ENCODE measurements at places on chromosomes 2 and 18.

DNA sequence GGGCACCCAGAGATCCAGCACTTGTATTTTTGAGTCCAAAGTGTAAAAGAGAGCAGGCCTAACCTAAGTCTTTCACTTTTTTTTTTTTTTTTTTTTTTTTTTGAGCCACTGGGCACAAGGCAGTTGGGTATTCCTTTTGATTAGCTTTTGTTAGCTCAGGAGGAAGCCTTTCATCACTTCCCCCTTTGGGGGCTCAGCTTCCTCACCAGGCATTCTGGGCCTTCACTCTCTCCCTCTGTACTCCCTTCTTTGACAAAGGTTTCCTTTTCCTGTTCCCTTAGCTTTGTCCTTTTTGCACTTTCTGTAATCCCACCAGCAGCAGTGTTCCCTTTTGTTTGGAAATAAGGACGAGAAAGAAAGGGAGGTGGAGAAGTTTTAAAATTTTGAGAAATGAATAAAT is 88.2 kb downstream of the PKP4 start:
- DNase-seq, result no peak

DNA sequence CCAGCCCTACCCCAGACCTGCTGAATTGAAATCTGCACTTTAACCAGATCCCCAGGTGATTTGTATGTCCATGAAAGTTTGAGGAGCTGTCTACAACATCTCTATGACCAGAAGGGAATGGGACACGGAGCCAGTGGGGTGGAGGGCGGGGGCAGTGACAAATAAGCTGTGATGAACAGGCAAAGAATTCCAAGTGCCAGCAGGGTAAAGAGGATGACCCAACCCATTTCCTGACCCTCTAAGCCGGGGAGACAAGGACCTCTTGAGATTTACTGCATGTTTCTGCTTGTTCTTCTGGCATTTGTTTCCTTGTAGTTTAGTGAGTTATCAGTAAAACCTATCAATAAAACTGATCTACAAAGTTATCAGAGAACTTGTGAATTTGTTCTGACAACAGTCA is 8.7 kb downstream of the TET3 start:
- DNase-seq, result no peak

DNA sequence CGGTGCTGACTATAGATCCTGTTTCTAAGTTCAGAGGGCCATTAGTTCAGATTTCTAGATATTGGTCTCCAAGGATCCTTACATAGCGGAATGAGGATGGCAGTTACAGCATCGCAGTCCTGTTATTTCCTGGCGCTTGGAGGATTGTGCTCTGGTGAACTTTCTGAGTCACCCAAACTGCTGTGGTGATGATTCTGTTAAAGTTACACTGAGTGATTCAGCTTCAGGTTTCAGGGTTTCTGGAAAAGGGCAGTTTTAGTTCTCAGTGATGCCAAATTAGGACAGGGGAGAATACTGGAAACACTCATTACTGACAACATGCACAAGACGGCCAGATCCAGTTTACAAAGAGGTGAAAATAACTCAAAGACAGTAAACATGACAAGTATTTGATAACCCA is 52.1 kb upstream of the ANKRD62 start:
- peak; percentile 63 for DNase-seq

DNA sequence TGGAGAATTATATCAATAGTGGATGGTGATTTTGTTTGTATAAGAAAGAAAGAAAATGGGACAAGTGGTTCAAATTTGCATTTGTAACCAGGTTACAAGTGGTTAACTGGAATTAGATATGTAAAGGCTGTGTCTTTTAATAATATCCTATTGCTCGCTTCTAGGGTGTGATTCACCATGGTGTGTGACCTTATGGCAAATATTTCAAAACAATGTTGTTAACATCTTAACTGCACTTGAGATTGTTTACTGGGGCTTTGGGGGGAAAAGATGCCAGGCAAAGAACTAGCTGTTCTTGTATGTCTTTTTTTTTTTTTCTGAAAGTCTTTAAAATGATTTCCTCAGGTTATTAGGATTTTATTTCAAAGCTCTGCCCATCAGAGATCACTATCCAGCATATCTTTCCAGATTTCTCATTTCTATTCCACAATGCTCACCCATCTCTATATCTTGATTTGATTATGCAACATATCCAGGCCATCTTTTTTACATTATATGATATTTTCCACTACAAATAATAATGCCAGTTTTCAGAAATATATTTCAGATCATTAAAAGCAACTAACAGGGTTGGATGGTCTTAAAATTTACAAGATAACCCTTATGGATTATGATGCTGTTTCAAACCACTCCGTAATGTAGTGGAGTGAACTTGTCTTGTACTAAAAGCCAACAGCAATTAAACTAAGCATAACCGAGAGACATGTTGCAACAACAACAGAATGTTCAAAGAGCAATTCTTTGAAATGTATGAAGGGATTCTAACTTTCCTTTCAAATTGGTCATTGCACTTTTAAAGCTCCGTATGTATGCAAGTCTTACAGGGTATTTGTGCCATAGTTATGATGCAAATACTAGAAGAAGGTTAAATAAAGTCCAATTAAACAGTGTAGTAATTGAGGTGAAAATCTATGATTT is 341.5 kb upstream of the ETAA1 start:
- DNase-seq, result no peak

GRCh38 chr2:71306762-71307161 is 24.8 kb upstream of the ZNF638 start:
- DNase-seq, result no peak

DNA sequence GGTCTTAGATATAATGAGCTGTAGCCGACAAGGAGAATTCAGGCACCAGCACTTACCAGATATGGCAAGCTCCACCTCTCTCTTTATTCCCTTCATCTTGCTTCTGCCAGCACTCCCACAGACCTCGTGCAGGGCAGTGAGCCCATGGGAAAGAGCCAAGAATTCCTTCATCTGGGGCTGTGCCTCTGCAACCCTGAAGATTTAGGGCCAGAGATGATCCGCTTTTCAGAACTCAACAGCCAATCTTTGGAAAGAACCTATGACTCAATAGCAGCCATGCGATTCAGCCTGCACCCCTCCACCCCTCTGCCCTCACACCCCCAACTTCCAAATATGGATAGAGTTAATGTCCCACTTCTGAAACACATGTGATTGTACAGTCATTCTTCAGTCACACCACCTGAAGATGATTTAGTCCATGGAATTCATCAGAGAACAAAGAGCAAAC is 533.7 kb upstream of the TNP1 start:
- DNase-seq, result no peak

DNA sequence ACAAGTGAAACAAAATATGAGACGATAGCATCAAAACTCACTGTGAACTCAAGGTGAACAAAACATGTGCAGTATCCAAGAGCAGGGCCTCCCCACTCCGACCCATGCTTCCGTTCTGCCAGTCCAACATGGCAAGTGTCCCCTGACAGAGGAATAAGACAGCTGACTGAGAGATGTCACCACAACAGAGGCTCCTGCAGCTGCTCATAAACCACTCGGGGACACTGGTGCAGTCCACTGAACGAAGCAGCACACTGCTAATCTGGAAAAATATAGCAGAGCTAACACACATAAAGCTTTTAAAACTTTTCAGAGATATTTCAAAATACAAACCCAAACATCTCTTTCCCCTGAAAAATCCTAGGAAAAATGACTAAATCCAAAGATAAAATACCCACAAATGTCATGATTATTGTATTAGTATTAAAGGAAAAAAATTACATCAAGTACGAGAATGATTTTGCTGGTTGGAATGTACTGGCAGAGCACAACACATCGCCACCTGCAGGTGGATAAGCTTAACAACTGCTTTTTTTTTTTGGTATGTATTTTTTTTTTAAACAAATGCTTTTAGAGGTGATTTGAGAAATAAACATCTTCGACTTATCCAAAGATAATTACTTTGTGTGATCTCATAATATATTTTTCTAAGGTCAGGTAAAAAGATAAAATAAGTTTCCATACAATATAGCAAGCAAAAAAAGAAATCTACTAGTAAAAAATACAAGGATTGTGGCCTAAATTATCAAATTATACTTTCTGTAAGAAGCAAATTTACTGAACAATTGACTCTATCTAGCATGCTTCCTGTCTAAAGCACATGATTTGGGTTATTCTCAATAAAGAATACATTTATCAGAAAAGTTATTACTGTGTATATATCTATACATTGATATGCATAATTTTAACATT is 18.6 kb downstream of the THADA start:
- peak; percentile 55 for DNase-seq

GRCh38 chr18:58576638-58577251 is 52.1 kb downstream of the ALPK2 start:
- no peak for DNase-seq

DNA sequence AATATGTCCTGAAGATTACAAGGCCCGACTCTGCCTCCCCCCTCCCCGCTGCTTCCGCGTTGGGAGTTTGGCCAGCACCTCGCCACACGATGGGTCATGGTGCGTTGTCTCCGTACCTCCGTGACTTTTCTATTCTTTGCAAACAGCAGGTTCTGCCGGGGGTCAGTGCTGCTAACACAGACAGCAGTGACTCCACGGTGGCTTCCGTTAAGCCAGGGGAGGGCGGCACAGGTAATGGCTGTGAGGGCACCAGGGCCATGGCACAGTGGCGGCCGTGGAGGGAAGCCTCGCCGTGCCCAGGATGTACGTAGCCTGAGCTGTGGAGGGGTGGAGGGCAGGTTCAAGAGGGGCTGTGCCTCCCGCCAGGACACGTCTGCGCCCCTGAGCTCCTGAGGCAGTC is 115.5 kb downstream of the NFATC1 start:
- DNase-seq, result no peak

- no peak for DNase-seq
Observed at GRCh38 chr18:10035281-10035991, 121.6 kb downstream of the VAPA start.

DNA sequence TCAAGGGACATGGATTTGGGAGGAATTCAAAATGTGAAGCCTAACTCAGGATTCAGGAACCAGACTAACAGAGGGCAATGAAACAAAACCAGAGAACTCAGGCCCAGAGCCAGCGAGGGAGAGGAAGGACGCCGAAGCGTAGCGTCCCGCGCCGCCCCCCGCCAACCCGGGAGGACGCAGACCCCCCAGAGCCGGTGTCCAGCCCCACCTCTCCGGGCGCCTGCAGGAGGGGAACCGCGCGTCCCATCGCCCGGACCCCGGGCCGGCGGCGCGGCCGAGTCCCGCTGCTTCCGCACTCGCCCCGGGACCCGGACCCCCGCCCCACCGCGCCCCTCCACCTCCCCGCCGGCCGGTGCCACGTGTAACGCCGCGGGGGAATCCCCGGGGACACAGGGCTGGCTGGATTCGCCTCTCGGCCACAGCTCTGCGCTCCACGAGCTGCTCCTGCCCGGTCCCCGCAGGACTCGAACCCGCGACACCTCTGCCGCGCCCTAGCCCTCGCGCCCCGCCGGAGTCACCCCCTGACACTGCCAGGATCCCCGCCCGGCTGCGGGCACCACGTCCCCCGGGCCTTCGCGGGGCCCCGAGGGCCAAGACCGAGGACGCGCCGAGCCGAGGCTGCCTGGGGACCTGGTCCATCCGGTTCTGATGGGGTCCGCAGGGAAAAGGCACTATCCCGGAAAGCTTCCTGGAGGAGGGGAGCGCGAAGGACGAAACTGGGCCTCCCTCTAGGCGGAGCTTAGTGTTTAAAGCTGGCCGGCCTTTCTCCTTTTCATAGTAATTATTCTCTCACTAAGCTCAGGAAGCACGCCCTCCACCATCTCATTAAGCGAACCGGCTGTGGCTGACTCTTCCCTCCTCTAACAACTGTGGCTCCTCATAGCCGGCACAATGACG is 40.4 kb upstream of the FAM124B start:
- no peak for DNase-seq

GRCh38 chr2:204042401-204042800 is 105.8 kb downstream of the ICOS start:
- DNase-seq, result no peak
